ENCODE measurements at places on chromosomes 16 and 17.

GRCh38 chr16:86002178-86002900, 103.4 kb downstream of the IRF8 start:
- DNase-seq = no peak

- DNase-seq = no peak
Observed at GRCh38 chr17:40130352-40131042, 8.7 kb downstream of the MSL1 start.

DNA sequence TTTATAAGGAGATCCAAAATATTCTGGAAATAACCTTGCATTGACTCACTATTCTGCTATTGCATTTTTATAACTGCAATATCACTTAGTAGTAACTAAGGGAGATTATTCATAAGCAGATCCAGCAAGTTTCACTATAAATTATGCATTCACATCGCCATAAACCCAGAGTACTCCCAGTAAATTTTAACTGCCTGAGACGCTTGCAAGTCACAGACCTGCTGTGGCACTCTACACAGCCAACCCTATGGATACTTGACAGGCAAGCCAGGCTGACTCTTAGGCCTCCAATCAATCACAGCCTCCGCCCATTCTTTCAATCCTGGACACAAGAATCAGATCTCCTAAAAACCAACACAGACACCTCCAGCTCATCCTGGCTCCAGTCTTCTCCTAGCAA, 28.2 kb downstream of the USP31 start:
- no peak for DNase-seq

DNA sequence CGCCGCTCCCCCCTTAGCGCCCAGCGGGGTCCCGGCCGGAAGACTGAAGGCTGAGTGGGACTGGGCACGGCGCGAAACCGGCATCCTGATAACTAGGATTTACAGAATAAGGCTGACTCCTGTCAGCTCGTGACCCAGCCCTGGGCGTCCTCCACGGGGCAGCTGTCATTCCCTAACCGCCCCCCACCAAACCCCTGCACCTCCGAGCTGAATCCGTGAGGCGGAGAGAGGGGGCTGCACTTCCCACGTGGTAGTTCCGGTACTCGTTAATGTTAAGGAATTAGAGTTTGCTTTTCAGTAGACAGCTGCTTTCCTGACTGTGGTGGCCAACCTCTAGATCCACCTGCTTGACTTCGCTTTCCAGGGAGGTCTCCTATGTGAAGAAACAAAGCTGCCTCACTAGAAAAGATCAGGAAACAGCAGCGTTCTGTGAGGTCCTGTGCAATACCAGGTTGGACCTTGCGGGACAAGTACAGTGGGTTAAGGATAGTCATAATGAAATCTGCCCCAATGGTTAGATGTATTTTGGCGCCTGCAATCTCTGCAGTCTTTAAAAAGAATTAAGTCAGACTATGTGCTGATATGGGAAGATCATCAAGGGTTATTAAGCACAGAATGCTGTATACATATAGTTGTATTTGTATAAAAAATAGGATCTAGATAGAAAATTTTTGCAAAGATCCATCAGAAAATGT, 1.1 kb upstream of the WBP2 start:
- DNase-seq = no peak

GRCh38 chr17:50219342-50219741, 17.9 kb upstream of the COL1A1 start:
- DNase-seq = no peak

Data from activated gamma-delta T cell (primary cell).